ENCODE measurements at places on chromosomes 2 and 18. TPM values are rescaled to one million over a fixed set of nuclear protein-coding genes. Genes with fewer than 3 reads are reported as not detected.

Gene ANKRD62
- total RNA-seq, result not detected

Gene TUBA3E
- not detected for total RNA-seq

Gene PRKAG3
- total RNA-seq, result not detected

Gene LIMS4
- 0.74 TPM for total RNA-seq

Gene CXCR2
- total RNA-seq, result 0.27 TPM

Gene BZW1
- 423 TPM for total RNA-seq

Gene SP9
- total RNA-seq, result not detected

Gene CLEC4F
- not detected for total RNA-seq

Gene RSAD2
- total RNA-seq, result 3.7 TPM

Gene EML4
- total RNA-seq, result 58.2 TPM

Gene IL37
- not detected for total RNA-seq

Gene NCKAP5
- total RNA-seq, result not detected

Measured in activated CD8-positive, alpha-beta T cell treated with anti-CD3 and anti-CD28 coated beads for 36 hours (primary cell).